ENCODE measurements at places on chromosomes 4 and X.
A peak's percentile ranks its signal among the peaks of the same experiment; 100 is the strongest.

DNA sequence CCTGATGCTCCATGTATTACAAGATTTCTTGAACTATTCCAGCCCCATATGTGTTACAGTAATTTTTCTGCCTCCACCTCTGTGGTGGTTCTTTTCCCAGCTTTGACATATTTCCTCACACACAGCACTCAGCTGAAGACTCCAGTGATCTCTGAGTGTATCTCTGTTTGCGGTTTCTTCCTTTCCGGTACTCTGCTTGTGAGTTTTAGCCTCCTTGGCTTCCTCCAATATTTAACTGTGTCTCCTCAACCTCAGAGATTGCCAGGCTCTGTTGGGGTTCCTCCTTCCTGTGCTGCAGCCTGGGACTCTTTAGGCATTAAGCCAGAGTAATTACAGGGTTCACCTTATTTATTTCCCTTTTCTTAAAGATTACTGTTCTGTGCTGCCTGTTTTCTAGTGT is 73.2 kb downstream of the NFKB1 start:
- no peak for DNase-seq

GRCh38 chrX:20362268-20363267 is 95.9 kb upstream of the RPS6KA3 start:
- no peak for DNase-seq

- DNase-seq: peak; percentile 60
These were observed at the start of gene KCTD8 for GRCh38 chr4:44448521-44449461. KCTD8 (minus strand) TSS chr4:44448809.

GRCh38 chr4:70943114-70943513 is 40.9 kb downstream of the MOB1B start:
- DNase-seq: no peak

DNA sequence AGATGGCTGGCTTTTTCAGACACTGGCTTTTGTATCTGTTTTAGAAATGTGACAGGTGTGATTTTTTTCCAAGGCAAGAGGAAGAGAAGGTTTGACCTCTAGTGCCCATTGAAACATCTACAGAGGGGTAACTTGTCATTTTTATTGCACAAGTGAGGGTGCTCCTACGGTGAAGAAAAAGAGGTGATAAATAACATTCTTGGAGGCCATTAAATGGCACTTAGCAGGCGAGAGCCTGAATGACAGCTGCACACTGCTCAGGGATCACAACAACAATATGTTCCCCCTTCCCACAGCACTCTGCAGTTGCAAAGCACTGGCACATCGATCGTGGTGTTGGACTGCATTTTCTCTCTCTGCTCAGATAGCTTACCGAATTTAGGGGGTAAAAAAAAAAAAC is 22.9 kb downstream of the FAM184B start:
- no peak for DNase-seq

DNA sequence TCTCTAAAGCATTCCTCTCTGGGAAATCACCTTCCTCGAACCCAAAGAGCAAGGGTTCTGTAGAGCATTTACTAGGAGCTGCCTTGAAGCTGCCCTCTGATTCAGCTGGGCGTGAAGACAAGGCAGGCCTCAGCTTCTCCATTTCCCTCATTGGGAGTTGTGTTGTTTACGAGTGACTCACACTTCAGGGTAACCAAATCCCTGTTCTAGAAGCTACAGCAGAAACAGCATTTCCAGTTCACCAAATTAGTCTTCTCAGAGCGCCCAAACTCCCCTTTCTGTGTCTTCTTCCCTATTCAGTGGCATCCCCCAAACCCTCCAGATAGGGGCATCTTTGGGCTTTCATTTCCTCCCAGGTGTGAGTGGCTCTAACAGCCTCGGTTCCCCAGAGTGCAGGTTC is 863 bp upstream of the XPNPEP2 start:
- DNase-seq: no peak

DNA sequence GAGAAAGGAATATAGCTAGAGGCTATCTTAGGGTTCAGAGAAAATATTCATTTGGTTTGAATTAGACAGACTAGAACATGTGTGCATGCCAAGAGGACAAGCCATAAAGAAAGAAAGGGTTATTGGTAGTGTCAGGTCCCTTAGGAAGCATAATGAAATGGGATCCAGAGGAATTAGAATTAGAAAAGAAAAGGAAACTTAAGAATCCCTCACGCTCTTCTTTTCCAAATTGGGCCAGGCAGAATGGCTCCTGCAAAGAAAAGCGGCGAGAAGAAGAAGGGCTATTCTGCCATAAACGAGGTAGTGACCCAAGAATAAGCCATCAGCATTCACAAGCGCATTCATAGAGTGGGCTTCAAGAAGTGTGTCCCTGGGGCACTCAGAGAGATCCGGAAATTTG is 4.9 kb upstream of the ABCG2 start:
- DNase-seq: no peak

- DNase-seq: no peak
These were observed 8.2 kb downstream of the GRPEL1 start for GRCh38 chr4:7059662-7060061.

- DNase-seq: no peak
These were observed 20.6 kb upstream of the BBS12 start for GRCh38 chr4:122711919-122712318.

DNA sequence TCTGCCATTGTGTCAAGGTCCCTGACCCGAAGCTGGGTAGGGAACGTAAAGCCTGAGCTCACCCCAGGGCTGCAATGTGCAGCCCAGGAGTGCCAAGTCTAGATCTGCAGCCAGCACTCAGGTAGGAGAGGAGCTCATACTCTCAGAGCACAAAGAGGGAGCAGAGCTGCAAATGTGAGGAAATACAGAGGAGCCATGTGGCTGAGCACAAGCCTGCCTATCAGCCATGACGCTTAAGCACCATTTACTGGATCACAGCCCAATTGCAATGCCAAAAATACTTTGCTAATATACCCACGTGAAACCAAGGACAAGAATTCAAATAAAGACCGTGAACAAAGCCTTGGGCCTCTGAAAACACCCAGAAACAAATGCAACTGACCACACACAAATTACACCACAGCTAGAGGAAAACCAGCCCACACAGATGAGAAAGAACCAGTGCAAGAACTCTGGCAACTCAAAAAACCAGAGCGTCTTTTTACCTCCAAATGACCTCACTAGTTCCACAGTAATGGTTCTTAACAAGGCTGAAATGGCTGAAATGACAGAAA is 69.0 kb upstream of the HPF1 start:
- no peak for DNase-seq

- no peak for DNase-seq
These were observed 1467.4 kb downstream of the C4orf33 start for GRCh38 chr4:130563185-130563888.

DNA sequence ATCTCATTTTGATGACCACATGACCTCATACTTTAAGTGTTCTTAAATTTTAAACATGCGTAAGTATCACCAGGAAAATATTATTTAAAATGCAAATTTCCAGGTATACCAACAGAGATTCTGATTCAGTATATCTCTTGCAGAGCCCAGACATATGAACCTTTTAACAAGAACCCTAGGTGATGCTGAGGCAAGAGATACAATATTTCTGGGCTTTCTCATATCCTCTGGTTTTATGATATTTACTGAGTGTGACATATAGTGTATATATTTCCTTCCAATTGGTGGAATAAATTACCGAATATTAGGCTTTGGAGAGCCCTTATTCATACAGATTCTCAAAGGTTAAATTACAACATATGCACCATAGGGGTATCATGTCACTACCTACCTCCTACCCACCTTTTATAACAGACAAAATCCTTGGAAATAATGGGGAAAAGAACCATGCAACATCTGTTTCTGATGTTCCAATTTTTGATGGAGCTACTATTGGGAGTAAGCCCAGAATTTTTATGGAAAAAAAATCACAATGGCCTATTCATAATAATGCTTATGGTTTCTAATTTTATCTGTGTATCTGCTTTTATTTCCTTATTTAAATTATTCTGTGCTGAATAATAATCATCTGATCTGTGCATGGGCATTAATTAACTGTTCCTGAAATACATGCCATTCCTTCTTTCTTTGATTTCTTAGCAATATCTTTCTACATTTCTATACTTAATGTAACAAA is 27.1 kb downstream of the KCTD8 start:
- DNase-seq: no peak

GRCh38 chr4:147381749-147382148 is 99.1 kb upstream of the EDNRA start:
- DNase-seq: no peak

DNA sequence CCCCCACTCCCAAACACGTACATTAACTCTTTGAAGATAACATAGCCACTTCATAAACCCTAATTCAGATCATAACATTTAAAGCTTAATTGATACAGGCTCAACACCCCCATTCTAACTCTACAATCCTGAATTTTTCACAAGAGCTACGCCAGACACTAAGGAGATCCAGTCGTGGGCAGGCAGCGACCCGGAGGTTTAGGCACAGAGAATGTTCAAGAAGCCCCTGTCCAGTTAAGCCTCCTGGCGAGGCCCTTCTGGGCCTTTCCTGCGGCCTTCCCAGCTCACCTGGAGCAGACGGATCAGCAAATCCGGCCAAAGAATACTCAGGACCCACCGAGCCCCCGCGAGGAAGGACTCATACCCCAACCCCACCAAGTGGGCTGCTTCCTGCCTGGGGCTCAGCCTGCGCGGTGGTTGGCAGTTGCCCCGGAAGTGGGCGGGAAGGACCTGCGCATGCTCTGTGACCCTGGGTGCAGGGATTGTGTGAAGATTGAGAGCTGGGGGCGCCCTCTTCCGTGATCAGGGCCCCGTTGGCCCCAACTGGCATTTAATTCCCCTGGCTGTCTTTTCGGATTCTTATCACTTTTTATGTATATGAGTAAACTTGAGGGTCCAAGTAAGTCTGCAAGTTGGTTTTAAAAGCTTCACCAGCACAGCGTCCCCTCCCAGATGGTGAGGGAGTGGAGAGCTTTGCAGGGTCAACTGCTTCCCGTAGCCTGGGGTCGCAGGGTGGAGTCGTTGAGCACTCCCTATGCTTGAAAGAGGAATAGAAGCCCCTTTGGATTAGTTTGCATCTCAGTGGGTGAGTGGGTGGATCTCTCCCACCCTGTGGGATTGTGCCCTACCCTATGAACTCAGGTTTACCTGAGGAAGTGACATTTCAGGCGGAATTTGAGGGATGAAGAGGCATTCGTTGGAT is at the start of gene TRIM61:
TRIM61 (minus strand) TSS at position 415 of the 922 bp plus-strand sequence. CDS start 7,655 bp downstream, outside the sequence.
- DNase-seq: peak; percentile 49

DNA sequence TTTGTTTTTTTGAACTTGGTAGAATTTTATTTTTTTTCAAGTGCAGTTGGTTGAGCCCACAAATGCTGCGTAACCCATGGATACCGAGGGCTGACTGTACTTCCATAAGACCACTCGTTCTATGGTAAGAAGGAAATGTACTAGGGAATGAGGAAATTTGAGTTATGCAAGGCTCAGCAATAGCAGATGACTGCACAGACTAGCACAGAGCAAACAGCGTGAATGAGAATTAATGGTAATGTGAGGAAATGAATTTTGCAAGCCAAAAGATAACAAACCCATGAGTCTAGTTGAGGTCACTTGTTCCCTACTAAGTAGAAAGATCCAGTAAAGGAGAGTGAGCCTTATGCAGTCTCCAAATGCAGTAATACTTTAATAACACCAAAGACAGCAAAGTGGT is 17.4 kb downstream of the GSPT2 start:
- no peak for DNase-seq

DNA sequence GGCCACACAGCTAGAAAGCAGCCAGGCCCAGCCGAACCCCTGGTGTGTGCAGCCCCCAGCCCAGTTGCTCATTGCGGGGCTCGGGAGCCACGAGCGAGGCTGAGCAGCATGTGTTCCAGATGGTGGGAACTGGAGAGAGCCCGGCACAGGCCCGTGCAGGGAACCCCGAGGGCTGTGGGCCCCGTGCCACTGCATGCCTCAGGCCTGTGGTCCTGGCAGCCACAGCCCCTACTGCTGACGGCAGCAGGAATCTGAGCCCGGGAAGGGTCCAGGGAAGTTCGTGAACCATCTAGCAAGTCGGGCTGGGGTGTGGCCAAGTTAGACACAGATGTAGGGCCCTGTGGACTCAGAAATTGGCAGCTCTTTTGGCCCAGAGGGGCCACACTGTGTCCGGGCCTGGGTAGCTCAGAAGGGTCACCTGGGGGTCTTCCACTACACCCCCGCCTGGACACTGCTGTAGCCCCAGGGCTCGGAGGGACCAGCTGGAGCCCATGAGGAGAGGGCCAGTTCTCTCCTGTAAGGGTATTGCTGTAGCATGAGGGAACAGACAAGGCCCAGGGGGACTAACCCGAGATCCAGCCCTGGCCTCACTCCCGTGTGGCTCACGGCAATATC is 12.1 kb downstream of the HTRA3 start:
- no peak for DNase-seq

GRCh38 chrX:25733148-25733547 is 405.0 kb upstream of the MAGEB18 start:
- DNase-seq: no peak

DNA sequence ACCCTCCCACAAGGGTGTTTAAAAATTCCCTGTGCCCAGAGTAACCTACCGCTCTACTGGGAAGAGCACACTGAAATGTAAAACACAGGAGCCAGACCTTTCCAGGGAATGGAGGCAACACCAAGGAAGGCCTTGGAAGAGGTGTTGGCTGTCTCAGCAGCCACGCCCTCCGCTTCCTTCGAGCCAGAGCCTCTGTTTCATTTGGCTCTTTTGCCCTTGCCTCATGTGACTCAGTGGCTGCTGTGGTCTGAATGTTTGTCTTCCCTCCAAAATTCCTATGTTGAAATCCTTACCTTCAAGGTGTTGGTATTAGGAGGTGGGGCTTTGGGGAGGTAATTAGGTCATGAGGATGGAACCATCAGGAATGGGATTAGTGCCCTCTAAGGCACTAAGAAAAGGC is 11.3 kb downstream of the SCD5 start:
- no peak for DNase-seq

- no peak for DNase-seq
These were observed 67.0 kb upstream of the MSX1 start for GRCh38 chr4:4792466-4792865.

- DNase-seq: no peak
These were observed 194.3 kb upstream of the PGRMC2 start for GRCh38 chr4:128481752-128482480.

DNA sequence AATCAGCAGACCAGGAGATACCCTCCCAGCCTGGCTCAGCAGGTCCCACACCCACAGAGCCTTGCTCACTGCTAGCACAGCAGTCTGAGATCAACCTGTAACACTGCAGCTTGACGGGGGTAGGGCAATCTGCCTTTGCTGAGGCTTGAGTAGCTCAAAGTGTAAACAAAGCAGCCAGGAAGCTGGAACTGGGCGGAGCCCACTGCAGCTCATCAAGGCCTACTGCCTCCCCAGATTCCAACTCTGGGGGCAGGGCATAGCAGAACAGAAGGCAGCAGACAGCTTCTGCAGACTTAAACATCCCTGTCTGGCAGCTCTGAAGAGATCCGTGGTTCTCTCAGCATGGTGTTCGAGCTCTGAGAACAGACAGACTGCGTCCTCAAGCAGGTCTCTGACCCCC is 15.1 kb upstream of the GABRA2 start:
- DNase-seq: no peak

GRCh38 chr4:85725721-85726170 is 250.8 kb downstream of the ARHGAP24 start:
- DNase-seq: no peak

- no peak for DNase-seq
These were observed 3.2 kb downstream of the TMEM144 start for GRCh38 chr4:158213466-158213865.

- DNase-seq: no peak
These were observed 120.8 kb downstream of the ZNF518B start for GRCh38 chr4:10336471-10336870.

- DNase-seq: no peak
These were observed 1020.5 kb upstream of the AGA start for GRCh38 chr4:178462710-178463109.

GRCh38 chrX:120306630-120307029 is 4.6 kb downstream of the TMEM255A start:
- no peak for DNase-seq

- DNase-seq: no peak
These were observed 32.6 kb downstream of the BEND4 start for GRCh38 chr4:42119886-42120285.

GRCh38 chrX:116272322-116272721 is 101.8 kb downstream of the AGTR2 start:
- DNase-seq: no peak

Data from stimulated activated CD8-positive, alpha-beta memory T cell treated with anti-CD3 and anti-CD28 coated beads, Interleukin-2, amount 100 ng/mL, for 48 hours (primary cell).